ENCODE measurements at places on chromosomes 13 and 19. TPM values are rescaled to one million over a fixed set of nuclear protein-coding genes. Genes with fewer than 3 reads are reported as not detected.

Gene TEX26
- not detected for total RNA-seq

Gene ZNF888
- 16.1 TPM for total RNA-seq

Gene SRRM5
- total RNA-seq: not detected

Gene NXNL1
- 3.6 TPM for total RNA-seq

Gene SLC8A2
- total RNA-seq: 16.1 TPM

Gene ZNF805
- total RNA-seq: 43.4 TPM

Gene ZNF681
- total RNA-seq: 9.7 TPM

Gene OLFM4
- 4.1 TPM for total RNA-seq

Gene RB1
- total RNA-seq: 56.1 TPM

Gene STOML3
- total RNA-seq: not detected

Gene METTL21C
- total RNA-seq: 2.9 TPM

Gene ERICH6B
- not detected for total RNA-seq

Gene ADAT3
- 2.4 TPM for total RNA-seq

Gene PEX11G
- total RNA-seq: 2.3 TPM

Gene GNA15
- total RNA-seq: 3.0 TPM

Gene ZNF256
- 19.6 TPM for total RNA-seq

Gene CLEC11A
- total RNA-seq: 38.8 TPM

Gene CGB5
- not detected for total RNA-seq

Gene POLR1G
- total RNA-seq: 5.7 TPM

Gene ATP4A
- total RNA-seq: not detected

Gene KCNC3
- 4.7 TPM for total RNA-seq

Gene COMP
- 0.60 TPM for total RNA-seq

Gene OLFM2
- 88.7 TPM for total RNA-seq

Gene VSTM1
- not detected for total RNA-seq

Gene MEDAG
- total RNA-seq: 10.8 TPM

Gene SKA3
- 7.5 TPM for total RNA-seq

Gene ZNF525
- total RNA-seq: 22.2 TPM

Gene SMIM44
- 6.5 TPM for total RNA-seq

Gene KCNK6
- 2.4 TPM for total RNA-seq

Gene KRTDAP
- total RNA-seq: not detected

Gene RYR1
- 20.4 TPM for total RNA-seq

Gene NUDT19
- 8.9 TPM for total RNA-seq

Gene HSH2D
- total RNA-seq: 0.27 TPM

Gene CALR3
- not detected for total RNA-seq

Gene CEACAM19
- total RNA-seq: 3.4 TPM

Gene KLK4
- total RNA-seq: not detected

Gene ZNF254
- total RNA-seq: 101 TPM

Gene LRP3
- 40.1 TPM for total RNA-seq

Gene RASGRP4
- total RNA-seq: 0.93 TPM

Gene ZNF709
- 20.2 TPM for total RNA-seq

Gene SLAIN1
- total RNA-seq: 132 TPM

Gene LACC1
- total RNA-seq: 5.9 TPM

Gene LMTK3
- total RNA-seq: 6.1 TPM

Gene SWSAP1
- total RNA-seq: 1.5 TPM

Gene PCDH20
- total RNA-seq: 5.8 TPM

Gene CYP2A6
- not detected for total RNA-seq

All from camera-type eye (tissue), 1 donor.